ENCODE measurements at places on chromosomes 7 and 10.
A peak's percentile ranks its signal among the peaks of the same experiment; 100 is the strongest.

GRCh38 chr10:90998733-90999511 lies 78.0 kb upstream of the ANKRD1 start:
- ATAC-seq, result peak; percentile 55

- no peak for ATAC-seq
Measured at GRCh38 chr7:35700865-35701264, 5.9 kb upstream of the HERPUD2 start.

- ATAC-seq, result no peak
Measured at GRCh38 chr7:86965727-86966120, 93.7 kb downstream of the ELAPOR2 start.

DNA sequence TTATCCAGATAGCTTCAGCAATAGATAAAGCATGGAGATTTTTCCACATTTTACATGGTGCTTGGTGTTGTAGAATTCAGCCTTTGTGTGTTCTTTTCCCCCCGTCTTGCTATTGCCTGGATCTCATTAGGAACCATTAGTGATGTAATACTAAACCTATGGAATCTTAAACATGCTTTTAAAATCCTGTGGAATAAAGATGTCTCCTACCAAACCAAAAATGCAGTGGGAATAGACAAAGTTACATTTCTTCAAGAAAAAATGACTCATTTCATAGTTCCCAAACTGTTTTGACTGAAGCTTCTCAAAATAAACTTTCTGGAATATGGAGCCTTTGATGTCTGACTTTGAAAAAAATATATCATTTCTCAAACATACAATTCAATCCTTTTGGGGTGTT lies 44.0 kb downstream of the CALD1 start:
- no peak for ATAC-seq

DNA sequence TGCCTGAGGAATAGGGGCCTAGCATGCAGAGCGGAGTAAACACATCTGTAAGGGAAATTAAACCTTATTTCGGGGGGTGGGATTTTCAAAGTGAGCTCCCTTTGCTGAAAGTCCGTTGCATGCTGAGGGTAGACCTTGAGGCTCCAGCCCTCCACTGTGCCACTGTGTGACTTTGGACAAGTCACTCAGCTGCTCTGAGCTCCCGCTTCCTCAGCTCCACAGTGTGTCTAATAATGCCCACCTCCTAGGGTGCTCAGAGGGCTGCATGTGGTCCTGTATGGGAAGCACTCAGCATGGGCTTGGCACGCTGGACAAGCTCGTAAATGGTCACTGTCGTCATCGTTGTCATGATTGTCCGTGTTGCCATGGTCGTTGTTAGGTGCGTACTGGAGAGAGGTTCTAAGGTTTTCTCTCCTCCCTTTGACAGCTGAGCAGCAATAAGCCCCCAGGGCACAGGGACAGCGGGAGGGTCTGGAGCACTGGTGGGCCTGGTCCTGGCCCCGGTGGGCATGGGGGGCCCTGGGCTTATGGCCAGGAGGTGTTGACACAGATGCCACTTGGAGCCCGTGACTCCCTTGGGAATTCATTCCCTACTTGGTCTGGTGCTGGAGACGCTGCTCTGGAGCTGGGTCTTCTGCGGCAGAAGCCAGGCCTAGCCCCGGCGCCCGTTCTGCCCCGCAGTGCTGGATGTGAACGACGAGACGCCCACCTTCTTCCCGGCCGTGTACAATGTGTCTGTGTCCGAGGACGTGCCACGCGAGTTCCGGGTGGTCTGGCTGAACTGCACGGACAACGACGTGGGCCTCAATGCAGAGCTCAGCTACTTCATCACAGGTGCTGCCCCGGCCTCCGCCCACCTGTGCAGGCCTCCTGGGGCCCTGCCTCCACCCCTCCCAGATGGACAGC lies 13.1 kb downstream of the C10orf105 start:
- no peak for ATAC-seq

DNA sequence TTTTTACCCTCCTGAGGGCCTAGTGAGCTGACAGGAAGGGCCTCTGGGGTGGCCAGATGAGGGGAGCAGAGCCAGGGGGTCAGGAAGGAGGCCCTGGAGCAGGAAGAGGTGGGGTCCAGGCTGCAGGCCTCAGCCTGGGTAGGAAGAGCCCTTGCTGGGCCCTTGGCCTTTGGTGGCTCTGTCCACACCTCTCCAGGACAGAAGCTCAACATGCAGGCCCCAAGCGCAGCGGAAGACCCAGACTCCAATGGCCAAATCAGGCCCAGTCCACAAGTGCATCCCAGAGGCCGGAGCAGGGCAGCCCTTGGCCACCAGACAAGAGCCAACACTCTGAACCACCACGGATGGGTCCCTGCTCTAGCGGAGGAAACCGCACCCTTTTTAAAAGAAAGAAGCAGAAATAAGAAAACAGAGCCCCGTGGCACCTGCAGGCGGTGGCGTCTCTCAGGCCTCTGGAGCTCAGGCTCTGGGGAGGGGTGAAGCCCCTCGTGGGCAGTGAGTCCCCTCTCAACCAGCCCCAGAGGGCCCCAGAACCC lies 52.8 kb downstream of the FOXL3 start:
- no peak for ATAC-seq

- no peak for ATAC-seq
Measured at GRCh38 chr10:77981281-77981680, 48.0 kb downstream of the POLR3A start.

DNA sequence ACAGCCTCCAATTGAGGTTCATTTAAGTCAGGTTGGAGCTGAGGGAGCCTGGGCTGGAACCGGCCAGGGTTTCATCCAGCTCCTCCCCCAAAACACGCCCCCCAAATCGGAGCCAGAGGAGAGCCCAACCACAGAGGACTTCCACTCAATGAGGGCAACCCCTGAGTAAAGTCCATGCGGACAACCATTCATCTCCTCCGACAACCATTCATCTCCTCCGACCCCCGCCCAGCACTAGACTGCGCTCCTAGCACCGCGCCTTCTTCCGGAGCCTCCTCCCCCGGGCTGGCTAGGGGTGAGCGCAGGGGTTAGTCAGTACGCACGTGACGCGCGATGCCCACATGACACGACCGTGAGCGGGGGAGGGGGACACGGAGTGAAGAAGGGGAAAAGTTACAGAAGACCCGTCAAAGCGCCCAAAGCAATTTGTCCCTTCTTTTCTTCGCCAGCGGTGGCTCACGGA lies 1.4 kb downstream of the MAGI2 start:
- ATAC-seq, result no peak

- ATAC-seq, result no peak
Measured at GRCh38 chr7:86653919-86654659, 10.4 kb downstream of the GRM3 start.

DNA sequence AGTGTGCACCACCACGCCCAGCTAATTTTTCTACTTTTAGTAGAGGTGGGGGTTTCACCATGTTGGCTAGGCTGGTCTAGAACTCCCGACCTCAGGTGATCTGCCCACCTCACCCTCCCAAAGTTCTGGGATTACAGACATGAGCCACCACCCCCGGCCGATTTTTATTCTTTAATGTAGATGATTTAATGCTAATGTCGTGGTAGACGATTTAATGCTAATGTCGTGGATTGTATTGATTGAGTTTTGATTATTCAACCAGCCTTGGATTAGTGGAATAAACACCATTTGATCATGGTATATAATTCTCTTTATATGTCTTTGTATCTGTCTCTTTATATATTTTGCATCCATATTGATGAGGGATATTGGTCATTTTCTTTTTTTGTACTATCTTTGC lies 52.6 kb downstream of the OGDH start:
- ATAC-seq, result no peak

GRCh38 chr10:13376746-13377145 lies 28.7 kb upstream of the SEPHS1 start:
- no peak for ATAC-seq

- no peak for ATAC-seq
Measured at GRCh38 chr10:105785721-105786120, 1144.6 kb downstream of the SORCS3 start.

GRCh38 chr7:7585241-7585928 lies 18.7 kb downstream of the MIOS start:
- ATAC-seq, result no peak

DNA sequence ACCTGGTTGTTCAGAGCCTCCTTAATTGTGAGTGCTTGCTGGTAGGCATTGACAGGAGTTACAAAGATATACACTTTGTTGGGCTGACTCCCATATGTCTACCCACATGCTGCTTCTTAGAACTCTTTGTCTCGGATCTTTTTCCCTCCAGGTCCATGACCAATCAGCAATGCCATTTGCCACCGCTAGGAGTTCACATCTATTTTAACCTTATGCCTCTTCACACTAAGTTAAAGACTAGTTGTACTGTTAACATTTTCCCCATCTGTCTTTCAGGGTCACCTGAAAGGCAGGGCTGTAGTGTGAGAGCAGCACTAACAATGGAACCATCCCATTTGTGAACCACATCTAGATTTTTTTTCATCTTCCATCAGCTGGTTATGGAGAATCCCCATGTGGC lies 226.7 kb upstream of the NPY start:
- ATAC-seq, result no peak

- ATAC-seq, result no peak
Measured at GRCh38 chr10:836782-837181, 94.7 kb downstream of the LARP4B start.

DNA sequence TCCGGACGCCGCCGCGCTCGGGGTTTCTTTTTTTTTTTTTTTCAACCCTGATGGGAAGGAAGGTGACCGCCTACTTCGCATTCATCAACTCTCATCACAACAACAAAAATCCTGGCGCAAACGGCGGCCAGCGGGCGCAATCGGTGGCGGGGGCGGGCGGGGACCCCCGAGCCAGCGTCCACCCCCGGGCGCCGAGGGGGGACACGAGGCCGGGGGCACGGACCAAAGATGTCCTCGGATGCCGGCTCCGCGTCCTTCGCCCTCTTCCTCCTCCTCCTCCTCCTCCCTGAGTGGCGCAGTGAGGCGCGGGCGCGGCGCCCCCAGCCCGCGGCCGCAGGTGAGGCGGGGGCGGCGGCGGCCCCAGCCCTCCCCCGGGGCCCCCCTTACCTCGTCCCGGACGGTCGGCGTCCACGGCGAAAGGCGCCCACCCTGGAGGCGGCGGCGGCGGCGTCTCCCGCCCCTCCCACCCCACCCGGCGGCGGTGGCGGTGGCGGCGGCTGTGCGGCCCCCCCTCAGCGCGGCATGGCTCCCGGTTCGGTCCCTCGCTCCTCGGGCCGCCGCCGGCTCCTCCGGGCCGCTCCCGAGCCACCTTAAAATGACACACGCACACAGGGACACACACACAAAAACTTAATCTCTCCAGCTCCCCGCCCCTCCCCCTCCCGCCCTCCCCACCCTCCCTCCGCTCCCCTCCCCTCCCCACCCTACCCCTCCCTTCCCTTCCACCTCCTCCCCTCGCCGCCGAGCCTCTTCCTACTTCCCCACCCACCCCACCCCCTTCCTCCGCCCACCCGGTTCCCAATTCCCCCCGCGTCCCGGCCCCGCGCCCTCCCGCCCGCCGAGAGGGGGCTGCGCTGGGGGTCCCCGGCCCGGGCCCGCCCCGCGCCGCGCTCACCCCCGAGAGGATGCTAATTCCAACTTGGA lies at the start of gene CTBP2:
TSS of gene CTBP2 (minus strand) at position 632 of the 924 bp plus-strand sequence.
- ATAC-seq, result no peak

DNA sequence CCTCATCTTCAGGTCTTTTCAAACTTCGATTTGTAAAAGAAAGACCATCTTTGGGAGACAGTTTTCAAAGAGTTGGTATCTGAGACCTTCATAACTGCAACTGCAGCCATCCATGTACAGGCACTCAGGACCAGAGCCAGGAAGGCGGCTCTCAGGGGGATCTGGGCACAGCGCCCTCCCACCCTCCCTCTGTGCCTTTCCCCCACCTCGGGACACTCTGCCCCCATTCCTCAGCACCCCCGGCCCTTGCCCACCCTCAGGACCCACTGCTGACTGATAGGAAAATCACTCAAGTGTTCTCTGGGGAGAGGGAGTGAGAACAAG lies 143.6 kb downstream of the CUBN start:
- no peak for ATAC-seq

DNA sequence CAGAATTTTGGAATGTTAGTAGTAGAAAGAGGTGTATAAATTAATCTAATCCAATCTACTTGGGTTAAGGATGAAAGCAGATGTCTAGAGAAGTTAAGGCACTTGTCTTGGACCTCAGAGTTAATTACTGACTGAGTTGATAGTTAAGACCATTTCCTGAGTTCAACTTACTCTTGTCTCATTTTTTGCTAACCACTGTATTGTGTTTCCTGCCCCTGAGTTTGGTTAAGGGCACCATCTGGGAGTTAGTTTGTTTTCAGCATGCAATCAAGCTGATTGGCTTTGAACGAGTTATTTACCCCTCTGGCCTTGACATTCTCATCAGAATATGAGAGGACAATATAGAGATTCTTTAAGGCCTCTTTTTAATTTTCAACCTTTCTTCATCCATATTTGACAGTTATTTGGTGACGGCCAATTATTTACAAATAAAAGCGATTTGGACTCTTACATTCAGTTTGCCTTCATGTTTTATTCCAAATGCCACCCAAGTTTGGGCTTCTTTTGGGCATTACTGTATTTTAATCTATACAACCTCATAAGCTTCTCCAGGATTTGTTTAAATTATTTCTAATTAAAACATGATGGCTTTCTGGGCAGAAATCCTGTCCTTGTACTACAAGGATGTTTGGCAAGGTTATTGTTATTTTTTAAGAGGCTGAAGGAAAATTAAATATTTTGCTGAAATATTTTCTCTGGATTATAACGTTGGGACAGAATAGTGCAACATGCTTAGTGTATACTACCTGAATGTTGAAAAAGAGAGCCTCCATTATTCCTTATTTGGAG lies 225.0 kb downstream of the CACNB2 start:
- ATAC-seq, result no peak

DNA sequence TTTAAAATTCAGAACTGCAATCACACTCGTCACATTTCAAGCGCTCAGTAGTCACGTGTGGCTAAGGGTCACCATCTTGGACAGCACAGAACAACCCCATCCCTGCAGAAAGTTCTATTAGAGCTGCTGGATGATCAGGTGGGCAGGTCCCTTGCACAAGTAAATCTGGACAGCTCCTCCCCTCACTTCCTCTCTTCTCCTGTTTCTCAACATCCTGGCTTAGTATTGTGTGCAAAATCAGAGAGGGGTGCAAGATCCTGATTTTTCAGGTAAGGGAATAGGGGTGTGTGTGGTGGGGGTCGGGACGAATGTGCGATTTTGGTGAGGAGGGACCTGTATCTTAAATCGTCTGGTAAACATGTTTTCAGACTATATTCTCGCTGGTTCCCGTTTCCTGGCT lies at the start of gene GIMAP4:
TSS of gene GIMAP4 (plus strand) at position 222 of the 400 bp plus-strand sequence. CDS start 2,512 bp downstream, outside the sequence.
- ATAC-seq, result no peak

DNA sequence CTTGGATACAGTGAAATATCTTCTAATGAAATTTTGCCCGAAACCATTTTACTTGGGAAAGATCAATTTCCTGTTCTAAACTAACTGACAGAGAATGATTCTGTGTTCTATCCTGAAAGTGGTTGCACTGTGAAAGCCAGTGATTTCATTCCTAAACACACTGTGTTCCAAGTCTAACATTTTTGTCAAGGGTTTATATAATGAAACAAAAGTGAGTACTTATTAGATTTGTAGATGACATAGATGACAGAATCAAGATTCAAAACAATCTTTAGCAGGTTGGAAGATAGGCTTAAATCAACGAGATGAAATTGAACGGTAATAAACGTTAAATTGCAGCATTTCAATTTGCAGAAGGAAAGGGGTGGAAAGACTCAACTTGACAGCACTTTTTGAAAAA lies 13.3 kb downstream of the KAT6B start:
- no peak for ATAC-seq

GRCh38 chr10:129021594-129022304 lies 445.3 kb upstream of the MGMT start:
- no peak for ATAC-seq

GRCh38 chr10:527416-527815 lies 162.1 kb downstream of the DIP2C start:
- no peak for ATAC-seq

- no peak for ATAC-seq
Measured at GRCh38 chr10:113477451-113477850, 75.4 kb upstream of the HABP2 start.

Measured in stimulated activated memory B cell treated with anti-CD40 and anti-IgM and Interleukin-4, amounts not matched to agents 10 μg/mL and 1 μg/mL and 100 μg/mL, for 72 hours (primary cell).